Esophagus squamous epithelium (tissue), 5 donors: ENCODE measurements at places on chromosomes 12 and 14.
A peak's percentile ranks its signal among the peaks of the same experiment; 100 is the strongest.

DNA sequence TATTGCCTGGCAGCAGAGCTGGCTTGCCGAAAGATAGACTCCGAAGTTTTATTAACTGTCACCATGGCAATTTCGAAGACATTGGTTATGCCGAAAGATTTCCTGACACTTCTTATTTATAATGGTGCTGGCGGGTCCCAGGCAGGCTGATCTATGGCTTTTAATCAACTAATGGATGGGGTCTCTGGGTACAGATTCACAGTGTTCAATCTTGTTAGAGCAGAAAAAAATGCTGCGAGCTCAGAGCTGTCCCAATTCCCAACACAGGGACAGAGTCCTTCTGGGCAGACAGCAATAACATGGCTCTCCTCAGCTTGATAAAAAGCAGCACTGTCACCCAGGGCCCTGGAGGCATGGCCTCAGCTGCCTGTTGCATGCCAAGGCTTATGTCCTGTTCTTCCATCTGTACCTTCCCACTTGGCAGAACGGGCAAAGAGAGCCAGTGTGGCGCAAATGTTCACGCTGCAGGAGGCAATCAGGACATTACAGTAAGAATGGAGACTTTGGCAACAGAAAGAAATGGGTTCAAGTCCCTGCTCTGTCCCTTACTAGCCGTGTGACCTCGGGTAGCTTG lies 228.2 kb upstream of the PWP1 start:
- DNase-seq, result no peak

DNA sequence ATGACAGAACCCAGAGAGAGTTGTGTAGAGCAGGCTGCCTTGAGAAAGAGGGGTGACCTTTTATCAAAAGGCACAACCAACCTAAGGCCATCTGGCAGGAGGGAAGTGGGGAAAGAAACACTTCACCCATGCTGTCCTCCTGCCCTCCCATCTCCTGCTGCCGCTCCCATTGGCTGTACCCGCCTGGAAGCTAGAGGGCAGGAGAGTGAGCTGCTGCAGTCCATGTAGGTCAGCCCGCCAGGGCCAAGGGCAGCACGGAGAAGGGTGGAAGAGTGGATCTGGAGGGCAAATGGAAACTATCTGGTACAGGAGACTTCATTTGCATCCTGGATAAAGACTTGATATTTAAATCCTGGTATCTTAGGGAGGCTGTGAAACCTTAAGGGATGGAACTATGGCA lies 11.5 kb upstream of the CABP1 start:
- no peak for DNase-seq

- no peak for DNase-seq
Observed at GRCh38 chr12:99522456-99522855, 125.1 kb upstream of the GARIN6 start.

GRCh38 chr14:77084985-77085384 lies 13.1 kb upstream of the CIPC start:
- DNase-seq, result no peak

DNA sequence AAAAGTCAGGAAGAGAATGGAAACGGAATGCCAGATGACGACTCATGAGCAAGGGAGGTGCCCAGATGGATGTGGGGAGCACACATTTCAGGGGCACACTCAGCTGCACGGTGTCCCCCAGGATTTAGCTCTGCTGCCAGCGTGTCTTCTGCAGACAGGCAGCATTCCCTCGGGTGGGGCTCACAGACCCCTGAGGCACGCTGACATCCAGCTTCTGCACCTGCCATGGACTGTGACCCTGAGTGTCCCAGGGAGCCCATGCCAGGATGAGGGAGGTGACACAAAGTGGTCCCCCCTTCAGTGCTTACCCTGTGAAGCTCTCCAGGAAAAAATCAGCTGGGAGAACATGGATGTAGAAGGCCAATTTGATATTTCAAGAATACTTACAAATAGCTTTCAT lies 84.2 kb downstream of the PIWIL1 start:
- no peak for DNase-seq

GRCh38 chr14:68952531-68953195 lies 26.4 kb downstream of the ACTN1 start:
- no peak for DNase-seq

GRCh38 chr12:9948606-9949296 lies 16.6 kb upstream of the CLEC2A start:
- DNase-seq, result no peak

DNA sequence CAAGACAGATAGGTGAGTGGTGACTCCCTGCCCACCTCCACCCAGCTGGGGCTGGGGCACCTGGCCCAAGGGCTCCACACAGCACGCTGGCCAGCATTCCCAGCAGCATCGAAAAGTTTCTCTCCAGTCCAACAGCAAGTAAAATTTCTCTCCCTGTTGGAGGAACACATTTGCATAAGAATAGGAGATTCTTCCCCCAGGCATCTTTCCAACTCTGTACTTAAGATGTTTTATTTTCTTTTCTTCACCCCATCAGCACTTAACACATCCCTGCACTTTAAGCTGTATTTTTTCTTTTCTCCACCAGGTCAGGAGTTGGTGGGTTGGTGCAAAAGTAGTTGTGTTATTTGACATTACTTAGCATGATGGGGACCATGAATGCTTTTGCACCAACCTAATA lies 47.2 kb downstream of the OR9K2 start:
- DNase-seq, result no peak

GRCh38 chr14:101077481-101078074 lies 174.1 kb upstream of the RTL1 start:
- no peak for DNase-seq

- DNase-seq, result peak; percentile 53
Observed at GRCh38 chr14:22852940-22853767, 16.8 kb downstream of the MMP14 start.

DNA sequence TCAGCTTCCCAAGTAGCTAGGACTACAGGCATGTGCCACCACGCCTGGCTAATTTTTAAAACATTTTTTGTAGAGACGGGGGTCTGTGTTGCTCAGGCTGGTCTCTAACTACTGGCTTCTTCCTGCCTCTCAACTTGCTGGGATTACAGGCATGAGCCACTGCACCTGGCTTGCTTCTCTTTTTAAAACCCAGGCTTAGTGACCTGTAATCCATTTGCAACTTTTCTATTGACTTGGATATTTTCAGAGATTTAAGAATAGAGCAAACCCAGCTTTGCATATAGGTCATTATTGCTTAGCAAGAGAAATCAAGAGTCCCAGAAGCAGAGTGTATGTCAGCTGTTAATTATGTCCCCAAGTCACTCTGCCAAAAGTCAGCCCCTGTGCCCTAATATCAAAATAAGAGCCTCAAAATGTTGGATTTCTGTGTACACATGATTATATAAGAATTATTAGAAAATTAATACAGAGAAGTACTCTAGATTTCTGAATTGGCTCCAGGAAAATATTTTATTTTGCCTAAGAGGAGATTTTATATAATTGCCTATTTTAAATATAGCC lies 24.9 kb downstream of the TCP11L2 start:
- no peak for DNase-seq

DNA sequence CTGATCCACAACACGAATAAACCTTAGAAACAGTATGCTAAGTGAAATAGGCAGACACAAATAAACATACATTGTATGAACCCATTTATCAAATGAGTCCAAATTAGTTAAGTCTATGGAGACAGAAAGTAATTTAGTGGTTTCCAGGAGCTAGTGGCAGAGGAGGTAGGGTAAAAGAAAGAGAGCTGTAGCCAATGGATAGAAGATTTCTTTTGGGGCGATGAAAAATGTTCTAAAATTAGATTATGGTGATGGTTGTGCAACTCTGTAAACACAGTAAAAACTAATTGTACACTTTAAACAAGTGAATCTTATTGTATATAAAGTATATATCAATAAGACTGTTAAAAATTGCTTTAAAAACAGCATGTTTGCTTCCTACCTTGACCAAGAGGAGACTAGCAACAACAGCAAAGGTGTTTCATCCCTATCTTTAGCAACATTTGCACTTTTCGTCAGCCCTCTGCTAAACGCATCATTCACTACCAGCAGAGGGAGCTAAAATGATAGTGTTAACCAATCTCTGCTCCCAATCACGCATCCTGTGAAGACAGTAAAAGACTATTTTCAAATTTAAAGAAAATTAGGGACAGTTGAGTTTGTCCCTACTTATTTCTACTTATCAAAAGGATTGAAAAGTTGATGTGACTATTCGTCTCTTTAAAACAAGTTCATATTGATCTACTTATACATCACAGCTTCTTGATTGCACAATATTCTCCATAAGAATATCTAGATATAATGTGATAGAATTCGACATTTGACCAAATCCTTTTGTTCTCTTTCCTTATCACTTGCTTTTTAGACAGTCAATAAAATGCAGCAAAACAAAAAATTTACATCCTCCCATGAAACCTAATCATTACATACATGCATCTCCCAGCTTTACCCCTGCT lies 24.0 kb upstream of the LGR5 start:
- no peak for DNase-seq

DNA sequence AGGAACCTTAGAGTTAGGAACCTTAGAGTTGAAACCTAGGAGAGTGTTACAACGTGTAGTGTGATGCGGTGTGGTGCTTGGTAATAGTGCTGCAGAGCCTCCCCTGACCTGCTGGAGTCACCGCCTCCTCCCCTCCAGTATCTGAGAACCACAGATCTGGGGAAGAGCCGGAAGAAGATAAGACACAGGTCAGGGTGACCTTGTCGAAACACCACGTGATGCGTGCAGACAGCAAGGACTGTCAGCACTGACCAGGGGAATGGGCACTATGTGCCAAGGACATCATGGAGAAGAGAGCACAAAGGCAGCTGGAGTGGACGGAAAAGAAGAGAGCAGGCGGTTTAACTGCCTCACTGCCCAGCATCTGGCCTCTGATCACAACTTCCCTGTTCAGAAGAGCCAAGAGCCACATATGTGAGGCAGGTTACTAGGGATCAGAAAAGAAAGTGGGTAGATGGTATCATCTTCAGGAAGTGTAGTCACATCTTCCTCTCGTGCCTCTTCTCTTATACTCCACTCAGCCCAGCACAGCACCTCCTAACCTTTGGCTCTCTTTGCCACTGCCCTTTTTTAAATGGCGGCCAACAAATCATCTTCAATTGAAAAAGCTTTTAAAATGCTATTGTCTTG lies 93.7 kb downstream of the TESC start:
- DNase-seq, result no peak

GRCh38 chr12:55937981-55938380 lies 7.0 kb downstream of the DGKA start:
- no peak for DNase-seq
